Fibroblast of the conjunctiva (primary cell): ENCODE measurements at places on chromosomes 12 and 14.

GRCh38 chr14:35403114-35403602, 1.4 kb downstream of the NFKBIA start:
- DNase-seq, result no peak

- DNase-seq, result no peak
Measured at GRCh38 chr12:70711831-70712230, 74.6 kb upstream of the PTPRB start.

- peak; percentile 26 for DNase-seq
Measured at GRCh38 chr12:127811988-127812387, 455.0 kb upstream of the TMEM132C start.

DNA sequence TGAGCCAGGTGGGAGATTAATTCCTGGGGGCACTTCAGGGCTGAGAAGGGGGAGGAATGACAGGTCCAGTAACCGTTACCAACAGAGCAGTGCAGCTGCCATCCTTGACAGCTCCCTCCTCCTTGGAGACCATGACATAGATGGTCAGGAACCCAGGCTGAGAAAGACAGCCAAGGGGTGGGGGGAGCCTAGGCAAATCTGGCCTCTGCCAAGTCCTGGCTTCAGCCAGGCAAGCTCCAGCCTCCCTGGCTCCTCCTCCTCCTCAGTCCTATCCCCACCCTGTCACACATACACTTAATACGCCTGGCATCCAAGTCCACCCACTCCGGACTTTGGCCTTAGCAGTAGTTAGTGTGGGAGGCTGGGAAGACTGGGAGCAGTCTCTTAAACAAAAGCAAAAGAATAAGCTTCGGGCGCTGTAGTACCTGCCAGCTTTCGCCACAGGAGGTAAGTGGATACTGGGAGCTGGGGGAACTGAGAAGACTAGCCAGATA, at the start of gene RDH5:
Gene RDH5 (plus strand): TSS at position 323 of the 494 bp plus-strand sequence. CDS start 792 bp downstream, outside the sequence.
- DNase-seq, result peak; percentile 93

DNA sequence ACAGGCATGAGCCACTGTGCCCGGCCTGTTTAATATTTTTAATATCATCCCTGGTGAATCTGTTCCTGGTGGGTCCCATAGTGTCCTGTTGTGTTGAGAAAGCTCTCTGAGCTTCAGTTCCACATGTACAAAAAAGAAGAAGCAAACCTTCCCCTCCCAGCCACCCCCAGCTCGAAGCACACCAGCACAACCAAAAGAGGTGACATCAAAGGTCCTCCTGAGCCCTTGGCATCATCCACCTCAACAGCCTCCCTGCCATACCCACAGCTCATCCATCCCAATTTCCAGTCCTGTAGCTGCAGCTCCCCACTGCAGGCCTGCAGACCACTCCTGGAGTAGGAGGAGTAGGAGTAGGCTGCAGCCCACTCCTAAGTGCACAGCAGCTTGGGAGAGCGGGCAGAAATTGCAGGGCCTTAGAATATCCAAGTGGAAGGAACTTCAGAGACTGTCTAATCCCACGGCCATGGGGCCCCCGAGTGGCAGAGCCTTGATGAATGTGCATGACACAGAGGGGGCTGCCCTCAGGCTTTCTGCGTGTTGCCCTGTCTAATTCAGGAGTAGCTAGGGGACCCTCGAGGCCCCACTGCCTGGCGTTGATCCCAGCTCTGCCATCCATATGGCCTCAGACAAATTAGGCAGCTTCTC, 36.7 kb upstream of the CD9 start:
- DNase-seq, result no peak

DNA sequence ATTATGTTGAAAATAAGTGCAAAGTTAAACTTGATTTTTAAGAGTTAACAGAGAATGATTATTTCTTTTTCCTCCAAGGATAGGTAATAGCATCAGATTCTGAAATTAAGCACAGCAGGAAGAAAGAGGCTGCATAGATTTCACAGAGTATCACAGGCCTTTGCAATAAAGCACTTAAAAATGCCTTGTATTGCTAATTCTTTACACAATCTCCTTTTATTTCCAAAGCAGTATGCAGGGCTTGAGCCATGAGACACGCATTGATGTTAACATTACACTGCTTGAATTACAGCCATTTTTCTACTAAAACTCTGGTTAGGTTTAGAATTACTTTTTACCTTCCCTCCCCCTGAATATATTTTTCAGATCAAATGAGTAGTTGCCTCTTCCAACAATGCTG, 398.3 kb downstream of the BCAT1 start:
- DNase-seq, result no peak

GRCh38 chr14:49971156-49972130, 78.6 kb downstream of the ARF6 start:
- DNase-seq, result no peak

- DNase-seq, result no peak
Measured at GRCh38 chr12:121523741-121524140, 57.1 kb downstream of the KDM2B start.

DNA sequence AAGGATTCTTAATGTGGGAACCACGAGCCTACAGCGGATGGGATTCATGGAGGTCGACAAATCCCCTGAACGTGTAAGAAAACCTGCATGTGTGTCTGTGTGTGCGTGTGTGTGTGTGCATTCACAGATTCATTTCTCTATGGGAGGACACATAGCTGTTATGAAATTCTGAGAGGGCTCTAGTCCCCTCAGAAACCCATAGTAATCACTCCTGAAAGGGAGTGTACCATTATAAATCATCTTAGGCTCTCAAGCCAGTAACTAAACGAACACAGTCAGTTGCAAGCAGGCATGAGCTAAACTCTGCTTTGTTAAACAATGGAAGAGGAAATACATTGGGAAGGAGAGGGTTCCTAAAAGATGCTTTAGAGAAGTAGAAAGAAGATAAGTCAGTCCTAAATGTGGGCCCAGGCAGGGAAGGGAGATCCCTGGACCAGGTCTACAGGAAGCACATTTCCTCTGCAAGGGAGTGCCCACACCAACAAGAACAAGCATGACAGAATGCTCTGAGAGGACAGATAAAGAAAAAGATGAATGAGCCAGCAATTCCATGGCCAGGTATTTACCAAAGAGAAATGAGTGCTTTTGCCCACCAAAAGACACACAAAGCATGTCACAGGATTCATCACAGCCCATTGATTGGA, 91.3 kb downstream of the ITPR2 start:
- no peak for DNase-seq

- DNase-seq, result no peak
Measured at GRCh38 chr12:30614031-30614430, 81.6 kb downstream of the IPO8 start.
